ENCODE measurements at places on chromosomes 3 and 15.

- DNase-seq: no peak
Observed at GRCh38 chr3:99646107-99646435, 7.7 kb downstream of the COL8A1 start.

DNA sequence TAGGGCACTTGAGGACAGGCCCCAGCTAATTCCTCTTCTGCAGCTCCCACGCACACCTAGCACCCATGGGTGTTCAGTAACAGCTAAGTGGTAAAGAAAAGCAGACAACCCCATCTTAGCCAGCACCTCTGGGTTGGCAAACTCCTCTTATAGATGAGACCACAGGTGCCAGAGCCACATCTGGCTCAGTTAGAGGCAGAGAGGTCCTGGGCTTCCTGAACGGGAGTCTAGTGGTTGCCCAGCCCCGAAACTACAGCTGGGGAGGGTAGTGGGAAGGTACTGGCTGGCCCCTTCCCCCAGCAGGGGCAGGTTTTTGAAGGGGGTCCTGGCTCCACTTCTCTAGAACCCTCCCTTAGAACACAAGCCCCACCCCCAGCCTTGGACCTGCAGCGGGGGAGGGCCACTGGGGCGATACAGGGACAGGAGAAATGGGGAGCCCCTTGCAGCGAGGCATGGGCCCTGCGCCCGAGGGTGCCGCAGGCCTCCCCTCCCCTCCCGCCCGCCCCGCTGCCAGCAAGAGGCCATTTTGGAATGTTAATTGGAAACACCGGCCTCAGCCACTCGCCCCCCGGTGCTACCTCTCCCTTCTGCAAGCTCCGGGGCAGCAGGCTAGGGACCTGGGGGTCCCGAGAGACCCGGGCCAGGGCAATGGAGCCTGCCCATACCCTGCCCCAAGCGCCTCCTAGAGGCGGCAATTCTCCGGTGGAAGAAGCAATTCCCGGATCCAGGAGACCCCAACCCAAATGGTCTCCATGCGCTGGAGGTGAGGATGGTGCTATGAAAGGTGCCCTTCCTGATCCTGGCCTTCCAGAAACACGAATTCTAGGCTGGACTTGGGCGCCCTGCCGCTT lies 1.5 kb downstream of the DUSP7 start:
- no peak for DNase-seq

DNA sequence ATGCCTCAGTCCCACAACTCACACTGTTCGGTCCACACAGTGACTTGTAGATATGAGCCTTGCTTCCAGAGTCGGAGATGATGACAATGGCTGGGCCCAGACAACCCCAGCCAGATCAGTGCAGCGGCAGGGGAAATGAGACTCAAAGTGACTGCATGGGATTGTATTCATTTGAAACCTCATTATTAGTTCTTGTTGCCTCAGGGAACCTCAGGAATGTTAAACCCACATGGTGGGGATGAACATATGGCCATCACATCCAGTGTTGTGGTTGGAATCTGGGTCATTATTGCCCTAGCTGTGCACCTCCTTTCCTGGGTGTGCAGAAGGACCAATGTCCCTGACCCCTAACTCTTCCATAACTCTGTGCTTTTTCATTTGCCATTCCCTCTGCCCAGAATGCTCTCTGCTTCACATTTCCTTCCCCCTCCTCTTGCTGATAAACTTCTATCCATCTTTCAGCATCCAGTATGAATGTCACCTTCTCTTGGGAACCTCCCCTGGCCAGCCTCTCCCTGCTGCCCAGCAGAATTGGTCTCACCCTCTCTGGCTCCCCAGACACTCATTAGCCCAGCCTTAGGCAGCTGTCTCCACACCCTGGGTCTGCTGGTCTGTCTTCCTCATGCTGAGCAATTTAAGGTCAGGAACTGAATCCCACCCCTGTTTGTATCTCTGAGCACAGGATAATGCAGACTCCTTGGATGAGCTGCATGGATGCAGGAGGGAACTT lies 67.0 kb upstream of the TNFAIP8L3 start:
- DNase-seq: no peak

DNA sequence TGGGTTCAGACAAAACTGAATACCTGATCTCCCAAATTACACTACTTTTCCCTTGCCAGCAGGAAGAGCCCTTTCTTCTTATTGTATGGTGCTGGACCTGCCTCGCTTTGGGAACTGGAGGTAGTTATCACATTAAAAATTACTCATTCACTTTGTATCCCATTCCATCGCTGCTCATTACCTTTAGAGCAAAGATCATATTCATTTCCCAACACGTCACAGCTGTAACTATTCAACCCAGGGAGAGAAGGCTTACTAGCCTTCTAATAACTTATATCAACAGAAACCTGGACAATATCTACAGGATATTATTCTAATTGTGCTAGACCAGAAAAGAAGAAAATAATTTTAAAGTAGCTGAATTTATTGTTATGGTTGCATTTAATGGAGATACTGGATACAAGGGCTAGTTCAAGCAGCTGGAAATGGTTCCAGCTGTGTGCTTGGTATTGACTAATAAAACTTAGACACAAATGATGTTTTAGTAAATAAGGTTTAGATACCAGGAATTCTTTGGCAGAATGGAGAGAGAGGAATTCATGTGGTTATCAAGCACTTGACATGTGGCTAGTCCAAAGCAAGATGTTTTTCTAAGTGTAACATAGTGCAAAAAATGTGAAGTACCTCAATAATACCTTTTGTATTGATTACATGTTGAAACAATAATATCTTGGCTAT lies 656.3 kb downstream of the ROBO1 start:
- DNase-seq: no peak

DNA sequence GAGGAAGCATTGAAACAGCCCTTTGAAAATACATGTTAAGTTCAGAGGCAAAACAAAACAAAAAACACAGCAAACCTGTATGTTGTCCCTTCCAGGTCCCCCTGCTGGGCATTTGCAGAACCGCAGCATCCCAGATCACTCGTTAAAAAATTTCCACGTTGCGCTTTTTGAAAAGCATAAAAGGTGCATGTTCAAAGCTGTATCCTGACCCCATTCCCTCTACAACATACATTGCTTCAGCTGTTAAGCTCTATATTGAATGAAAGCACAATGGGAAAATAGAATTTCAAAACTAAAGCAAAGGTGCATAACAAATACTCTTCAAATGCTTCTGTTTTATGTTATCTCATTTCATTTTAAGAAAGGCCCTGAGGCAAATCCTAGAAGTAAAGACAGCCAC lies 328.3 kb downstream of the THSD4 start:
- DNase-seq: peak; percentile 37

- DNase-seq: no peak
Observed at GRCh38 chr15:48851956-48852355, 26.0 kb upstream of the EID1 start.

- DNase-seq: peak; percentile 73
Observed at GRCh38 chr15:41557673-41558399, 1.2 kb upstream of the TYRO3 start.
